ENCODE measurements at places on chromosomes 1 and 21.

GRCh38 chr1:6471086-6471969 lies 5.4 kb upstream of the TNFRSF25 start:
- no peak for DNase-seq

DNA sequence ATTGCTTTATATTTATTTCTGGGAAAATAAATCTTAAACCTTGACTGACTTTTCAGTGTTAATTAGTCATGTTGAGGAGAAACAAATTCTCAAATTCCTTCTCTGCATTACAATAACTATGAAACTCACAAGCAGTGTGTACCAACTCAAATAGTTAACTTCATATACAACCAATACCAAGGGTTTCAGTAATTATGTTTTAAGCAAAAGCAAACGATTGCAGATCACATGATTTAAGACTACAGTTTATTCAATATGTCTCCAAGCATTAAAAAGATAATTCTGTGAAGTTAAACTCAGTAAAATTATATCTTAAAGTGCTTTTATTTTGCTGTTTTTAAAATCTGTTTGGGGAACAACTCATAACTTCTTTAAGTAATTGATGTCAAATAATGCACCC lies 28.6 kb downstream of the PCSK9 start:
- DNase-seq: no peak

GRCh38 chr1:152861374-152861773 lies 1.6 kb downstream of the LCE7A start:
- no peak for DNase-seq

- no peak for DNase-seq
These were observed 7.4 kb downstream of the SLC16A4 start for GRCh38 chr1:110383251-110383990.

GRCh38 chr1:21064057-21064456 lies 112.6 kb downstream of the EIF4G3 start:
- DNase-seq: no peak

- DNase-seq: no peak
These were observed 9.3 kb downstream of the MIA3 start for GRCh38 chr1:222627232-222627631.

DNA sequence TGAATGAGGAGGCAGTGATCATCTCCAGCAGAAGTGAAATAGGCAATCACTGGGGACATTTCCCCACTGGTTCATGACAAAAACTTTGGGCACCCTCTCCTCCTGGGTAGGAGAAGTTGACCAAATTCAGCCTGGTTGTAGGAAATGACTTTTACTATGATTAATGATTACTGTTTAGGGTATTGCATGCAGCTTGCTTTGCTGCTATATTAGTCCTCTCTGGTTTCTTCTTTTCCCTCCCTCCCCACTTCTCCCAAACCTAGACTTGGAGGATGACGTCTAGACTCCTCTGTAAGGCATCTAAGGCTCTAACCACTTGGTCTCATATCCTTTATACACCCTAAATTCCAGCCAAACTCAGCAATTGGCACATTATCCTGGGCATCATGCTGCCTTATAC lies 3.4 kb upstream of the RGS16 start:
- DNase-seq: no peak

GRCh38 chr1:86779308-86780191 lies 75.2 kb downstream of the SH3GLB1 start:
- peak; percentile 32 for DNase-seq

- no peak for DNase-seq
These were observed 40.6 kb downstream of the TNNT2 start for GRCh38 chr1:201336711-201337450.

All from AG09319 (cell line).